Thyroid gland (tissue), 4 donors: ENCODE measurements at places on chromosomes 12 and 14. TPM values are rescaled to one million over a fixed set of nuclear protein-coding genes. Genes with fewer than 3 reads are reported as not detected.

- no peaks in the 10 kb centered on the region for H3K4me1 ChIP-seq
- no peak overlapping the region for H3K4me3 ChIP-seq
- H3K36me3 ChIP-seq, result no peaks in the 10 kb centered on the region
- H3K27ac ChIP-seq, result no peak overlapping the region
- no peak for DNase-seq
These were observed 103.8 kb upstream of the PPM1H start for GRCh38 chr12:63038713-63039100.

GRCh38 chr14:104461676-104462449 lies 117.7 kb upstream of the C14orf180 start:
- H3K4me3 ChIP-seq, result no peak overlapping the region
- no peaks in the 10 kb centered on the region for H3K36me3 ChIP-seq
- no peak overlapping the region for H3K27ac ChIP-seq
- H3K27me3 ChIP-seq, result no peaks in the 10 kb centered on the region
- no peak for DNase-seq
- peaks cover 5% of the 10 kb centered on the region for H3K4me1 ChIP-seq

- H3K4me3 ChIP-seq, result peak overlapping the region; percentile 29
- H3K27ac ChIP-seq, result peak overlapping the region; percentile 84
- no peaks in the 10 kb centered on the region for H3K36me3 ChIP-seq
- no peaks in the 10 kb centered on the region for H3K27me3 ChIP-seq
- H3K4me1 ChIP-seq, result peaks cover 49% of the 10 kb centered on the region
- DNase-seq, result peak; percentile 52
These were observed 26.9 kb downstream of the BCL11B start for GRCh38 chr14:99244941-99245563.

- DNase-seq, result no peak
- H3K27me3 ChIP-seq, result no peaks in the 10 kb centered on the region
- peaks cover 15% of the 10 kb centered on the region for H3K36me3 ChIP-seq
- H3K4me1 ChIP-seq, result peaks cover 71% of the 10 kb centered on the region
These were observed 14.1 kb downstream of the TNS2 start for GRCh38 chr12:53063708-53064612.

DNA sequence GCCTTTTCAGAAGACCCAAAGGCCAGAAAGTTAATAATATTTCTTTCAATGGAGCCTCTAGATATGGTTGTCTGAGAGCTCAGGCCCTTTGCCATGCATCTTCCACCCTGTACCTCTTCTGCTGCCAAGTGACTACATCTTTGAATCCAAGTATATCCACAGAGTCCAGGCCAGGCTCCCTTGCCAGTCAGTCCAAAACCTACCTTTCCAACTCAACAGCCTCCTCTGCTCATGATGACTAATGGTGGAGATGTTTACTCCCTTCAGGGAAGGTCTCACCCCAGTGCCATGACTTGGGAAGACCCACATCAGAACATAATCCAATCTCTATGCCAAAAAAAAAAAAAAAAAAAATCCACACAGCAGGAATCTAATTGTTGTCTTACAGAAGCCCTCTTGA lies 20.4 kb downstream of the TTC9 start:
- H3K4me1 ChIP-seq, result peaks cover 73% of the 10 kb centered on the region
- H3K27me3 ChIP-seq, result no peaks in the 10 kb centered on the region
- H3K36me3 ChIP-seq, result no peaks in the 10 kb centered on the region
- peak overlapping the region; percentile 39 for H3K27ac ChIP-seq
- no peak for DNase-seq

DNA sequence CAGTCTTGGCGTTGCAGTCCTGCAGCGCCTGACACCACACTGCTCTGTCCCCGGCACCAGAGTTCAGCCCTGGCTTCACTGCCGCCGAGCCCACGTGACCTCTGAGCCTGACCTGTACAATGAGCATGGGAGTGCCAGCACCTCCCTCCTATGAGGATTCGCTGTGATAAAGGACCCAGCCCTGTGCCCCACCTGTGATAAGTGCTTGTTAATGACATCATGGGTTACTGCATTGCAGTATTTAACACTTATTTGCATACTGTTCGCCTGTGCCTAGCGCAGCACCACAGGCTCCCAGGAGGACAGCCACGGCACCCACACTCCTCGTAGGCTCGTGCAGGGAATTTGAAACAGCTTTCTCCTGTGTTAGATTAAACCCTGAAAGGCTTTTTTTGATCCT lies 118.2 kb upstream of the GSC start:
- DNase-seq, result no peak
- no peaks in the 10 kb centered on the region for H3K27me3 ChIP-seq
- no peaks in the 10 kb centered on the region for H3K36me3 ChIP-seq
- H3K4me3 ChIP-seq, result no peak overlapping the region
- H3K4me1 ChIP-seq, result no peaks in the 10 kb centered on the region

DNA sequence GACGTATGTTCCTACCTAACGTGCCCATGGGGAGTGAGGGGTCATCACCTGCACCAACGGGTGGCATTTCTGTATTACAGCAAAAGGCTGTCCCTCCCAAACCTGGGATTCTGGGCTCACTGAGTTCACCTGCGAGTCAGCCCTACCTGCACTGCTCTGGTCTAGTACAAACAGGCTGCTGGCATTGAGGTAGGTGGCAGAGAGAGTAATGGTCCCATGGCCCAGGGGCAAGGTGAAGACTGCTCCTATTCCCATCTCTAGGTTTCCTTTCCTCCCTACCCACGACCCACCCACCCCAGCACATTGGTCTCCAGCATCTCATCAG lies 421 bp downstream of the SUOX start:
- peaks cover 13% of the 10 kb centered on the region for H3K36me3 ChIP-seq
- H3K4me3 ChIP-seq, result peak overlapping the region; percentile 54
- no peaks in the 10 kb centered on the region for H3K27me3 ChIP-seq
- H3K27ac ChIP-seq, result peak overlapping the region; percentile 77
- H3K4me1 ChIP-seq, result peaks cover 11% of the 10 kb centered on the region
- DNase-seq, result peak; percentile 32

DNA sequence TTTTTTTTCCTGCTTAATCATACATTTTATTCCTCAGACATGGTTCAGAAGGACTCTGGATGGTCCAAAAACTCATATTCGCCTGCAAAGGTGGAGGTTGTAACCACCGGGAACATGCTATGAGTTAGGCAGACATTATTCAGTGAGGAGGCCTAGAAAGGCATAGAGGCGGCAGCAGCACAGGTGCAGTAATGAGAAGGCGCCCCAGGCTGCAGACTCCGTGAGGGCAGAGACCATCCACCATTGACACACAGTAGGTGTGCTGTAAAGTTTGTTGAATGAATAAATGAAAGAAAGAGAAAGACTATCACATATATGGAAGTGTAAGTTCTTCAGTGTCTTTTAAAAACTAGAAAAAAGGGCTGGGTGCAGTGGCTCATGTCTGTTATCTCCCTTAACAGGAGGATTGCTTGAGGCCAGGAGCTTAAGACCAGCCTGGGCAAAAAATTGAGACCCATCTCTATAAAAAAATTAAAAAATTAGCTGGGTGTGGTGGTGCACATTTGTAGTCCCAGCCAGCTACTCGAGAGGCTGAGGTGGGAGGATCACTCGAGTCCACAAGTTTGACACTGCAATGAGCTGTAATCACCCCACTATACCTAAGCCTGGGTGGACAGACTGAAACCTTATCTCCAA lies 34.5 kb upstream of the PTGR2 start:
- peaks cover 9% of the 10 kb centered on the region for H3K4me1 ChIP-seq
- no peak overlapping the region for H3K27ac ChIP-seq
- no peaks in the 10 kb centered on the region for H3K27me3 ChIP-seq
- DNase-seq, result no peak

DNA sequence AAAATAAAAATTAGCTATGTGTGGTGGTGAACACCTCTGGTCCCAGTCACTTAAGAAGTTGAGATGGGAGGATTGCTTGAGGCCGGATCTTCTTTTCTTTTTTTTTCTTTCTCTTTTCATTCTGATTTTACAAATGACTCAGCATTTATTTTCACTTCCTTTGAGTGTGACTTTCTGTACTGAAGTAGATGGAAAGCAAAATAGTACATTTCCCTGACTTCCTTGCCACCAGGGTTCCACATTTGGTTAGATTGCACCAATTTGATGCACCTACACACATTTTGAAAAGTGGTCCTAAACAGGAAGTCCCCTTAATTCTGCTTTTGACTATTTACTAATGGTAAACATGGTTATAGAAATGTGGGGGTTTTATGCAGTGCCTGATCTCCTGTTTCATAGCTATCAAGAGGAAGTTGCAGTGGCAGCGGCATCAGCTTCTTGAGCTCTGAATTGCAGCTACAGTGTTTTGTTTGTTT lies 13.0 kb upstream of the LEMD3 start:
- H3K27me3 ChIP-seq, result no peaks in the 10 kb centered on the region
- DNase-seq, result no peak
- no peak overlapping the region for H3K27ac ChIP-seq
- no peaks in the 10 kb centered on the region for H3K4me1 ChIP-seq
- H3K36me3 ChIP-seq, result no peaks in the 10 kb centered on the region

DNA sequence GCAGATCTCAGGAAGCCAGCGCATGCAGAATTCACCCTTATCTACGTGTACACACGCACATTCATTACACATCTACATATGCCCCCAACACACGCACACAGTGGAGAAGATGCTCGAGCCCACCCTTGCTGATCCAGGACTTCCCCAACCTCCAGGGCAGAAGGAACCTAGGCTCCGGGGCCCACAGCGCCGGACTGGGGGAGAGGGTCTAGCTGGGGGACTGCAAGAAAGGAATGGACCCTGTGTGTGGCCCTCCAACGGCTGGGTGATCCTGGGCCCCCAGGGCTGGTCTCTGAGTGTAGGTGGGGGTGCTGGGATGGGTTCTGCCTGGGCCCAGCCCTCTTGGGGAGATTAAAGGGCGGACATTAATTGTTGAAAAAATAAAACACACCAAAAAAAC lies 128.1 kb upstream of the C14orf180 start:
- DNase-seq, result no peak
- no peaks in the 10 kb centered on the region for H3K4me1 ChIP-seq
- no peak overlapping the region for H3K27ac ChIP-seq
- no peaks in the 10 kb centered on the region for H3K36me3 ChIP-seq
- H3K27me3 ChIP-seq, result no peaks in the 10 kb centered on the region

The CMKLR1 gene
- total RNA-seq, result 6.3 TPM

The POTEM gene
- not detected for total RNA-seq

The PIANP gene
- not detected for total RNA-seq

The CLEC2A gene
- total RNA-seq, result not detected
